ENCODE measurements at places on chromosomes 3 and 15.

DNA sequence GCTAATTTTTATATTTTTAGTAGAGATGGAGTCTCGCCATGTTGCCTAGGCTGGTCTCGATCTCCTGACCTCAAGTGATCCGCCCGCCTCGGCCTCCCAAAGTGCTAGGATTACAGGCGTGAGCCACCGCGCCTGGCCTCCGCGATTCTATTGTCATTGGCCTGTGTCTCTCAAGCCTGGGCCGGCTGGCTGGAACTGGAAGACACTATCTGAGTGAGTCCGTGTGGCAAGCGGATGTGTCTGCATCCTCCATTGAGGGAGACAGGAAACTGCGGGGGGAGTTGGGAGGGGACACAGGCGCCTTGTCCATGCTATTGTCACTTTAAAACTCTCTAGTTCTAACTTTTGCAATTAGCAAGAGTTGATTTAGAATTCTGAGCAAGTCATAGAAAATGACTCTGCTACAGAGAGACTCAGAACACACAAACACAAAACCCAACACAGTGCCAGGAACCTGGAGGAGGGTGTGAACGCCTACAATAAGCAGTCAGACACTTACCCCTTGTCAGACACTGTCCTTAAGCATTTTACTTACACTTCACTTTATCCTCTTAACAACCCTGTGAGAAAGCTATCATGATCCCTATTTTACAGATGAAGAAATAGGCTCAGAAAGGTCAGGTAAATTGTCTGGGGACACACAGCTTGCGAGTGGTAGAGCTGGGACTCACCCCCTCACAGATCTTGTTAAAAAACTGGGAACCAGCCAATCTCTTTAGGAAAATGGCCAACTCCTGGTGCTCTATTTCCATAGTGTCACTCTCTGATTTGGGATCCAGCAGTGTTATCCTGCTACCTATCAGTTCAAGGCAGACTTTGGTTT lies 38.7 kb downstream of the ANP32A start:
- no peak for DNase-seq

GRCh38 chr3:30513374-30514152 lies 92.8 kb upstream of the TGFBR2 start:
- no peak for DNase-seq

DNA sequence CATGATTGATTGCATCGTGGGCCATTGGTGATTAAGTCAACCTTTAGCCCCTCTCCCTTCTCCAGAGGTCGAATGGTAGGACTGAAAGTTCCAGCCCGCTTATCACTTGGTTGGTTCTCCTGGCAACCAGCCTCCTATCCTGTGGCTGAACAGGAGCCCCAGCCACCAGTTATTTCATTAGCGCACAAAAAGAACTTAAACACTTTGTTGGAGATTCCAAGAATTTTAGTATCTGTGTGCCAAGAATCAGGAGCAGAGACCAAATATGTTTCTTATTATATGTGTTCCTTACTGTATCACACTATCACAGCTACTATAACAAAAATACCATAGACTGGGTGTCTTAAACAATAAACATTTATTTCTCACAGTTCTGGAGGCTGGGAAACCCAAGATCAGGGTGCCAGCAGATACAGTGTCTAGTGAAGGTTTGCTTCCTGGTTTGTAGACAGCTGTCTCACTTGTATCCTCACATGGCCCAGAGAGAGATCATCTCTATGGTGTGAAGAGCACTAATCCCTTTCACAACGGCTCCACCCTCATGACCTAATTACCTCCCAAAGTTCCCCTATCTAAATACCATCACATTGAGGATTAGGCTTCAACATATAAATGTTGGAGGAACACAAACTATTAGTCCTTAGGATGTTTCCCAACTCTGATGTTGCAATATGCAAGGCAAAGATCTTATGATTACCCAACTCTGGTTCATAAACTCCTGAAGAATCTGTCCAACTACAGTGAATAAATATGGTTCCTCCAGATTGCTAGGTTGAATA lies 30.5 kb upstream of the APH1B start:
- no peak for DNase-seq

DNA sequence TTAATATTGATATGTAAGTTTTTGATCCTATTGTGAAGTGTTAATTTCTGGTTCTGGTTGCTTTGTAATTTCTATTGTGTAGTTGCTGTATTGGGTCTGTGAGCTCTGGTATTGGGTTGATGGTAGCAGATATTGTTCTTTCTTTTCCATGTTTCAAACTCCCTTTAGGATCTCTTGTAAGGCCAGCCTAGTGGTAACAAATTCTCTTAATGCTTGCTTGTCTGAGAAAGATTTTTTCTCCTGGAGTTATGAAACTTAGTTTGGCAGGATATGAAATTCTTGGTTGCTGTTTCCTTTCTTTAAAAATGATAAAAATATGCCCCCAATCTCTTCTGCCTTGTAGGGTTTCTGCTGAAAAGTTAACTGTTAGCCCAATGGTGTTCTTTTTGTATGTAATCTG lies 268.6 kb upstream of the PLSCR5 start:
- no peak for DNase-seq

DNA sequence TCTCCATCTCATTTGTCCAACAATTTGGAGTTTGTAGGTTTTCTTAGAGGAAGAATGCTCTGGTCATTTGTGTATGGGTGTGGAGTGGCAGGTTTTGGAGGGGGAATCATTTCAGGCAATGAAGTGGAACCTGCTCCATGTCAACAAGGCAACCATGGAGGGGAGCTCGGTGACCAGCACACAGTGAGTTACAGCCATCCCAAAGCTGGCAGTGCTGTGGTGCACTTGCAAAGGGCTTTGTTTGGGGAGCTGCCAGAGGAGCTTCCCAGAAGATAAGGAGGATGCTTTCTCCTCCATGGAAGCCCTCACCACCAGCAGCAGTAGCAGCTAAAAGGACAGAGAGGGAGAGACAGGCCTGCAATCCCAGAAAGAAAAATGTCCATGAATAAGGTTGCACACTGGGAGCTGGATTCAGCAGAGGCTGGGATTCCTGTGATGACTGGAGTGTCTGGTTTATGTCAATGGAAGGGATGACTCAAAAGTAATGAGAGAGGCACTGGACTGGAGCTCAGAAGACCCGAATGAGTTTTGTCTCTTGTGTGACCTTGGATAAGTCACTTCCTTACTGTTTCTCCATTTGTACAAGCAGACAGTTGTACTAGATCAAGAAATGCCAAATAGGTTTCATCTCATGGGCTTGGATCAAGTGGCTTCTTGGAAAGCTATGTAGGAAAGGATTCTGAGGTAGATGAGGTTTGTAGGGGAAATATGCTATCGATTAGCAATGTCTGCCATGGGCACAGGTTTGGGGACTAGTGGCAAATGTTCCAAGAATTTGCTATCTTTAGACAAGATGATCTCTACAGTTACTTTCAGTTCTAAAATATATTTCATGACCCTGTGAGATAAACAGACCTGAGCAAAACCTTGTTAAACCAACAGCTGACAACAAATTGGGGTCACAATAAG lies 27.2 kb upstream of the UBE2Q2 start:
- DNase-seq, result no peak

DNA sequence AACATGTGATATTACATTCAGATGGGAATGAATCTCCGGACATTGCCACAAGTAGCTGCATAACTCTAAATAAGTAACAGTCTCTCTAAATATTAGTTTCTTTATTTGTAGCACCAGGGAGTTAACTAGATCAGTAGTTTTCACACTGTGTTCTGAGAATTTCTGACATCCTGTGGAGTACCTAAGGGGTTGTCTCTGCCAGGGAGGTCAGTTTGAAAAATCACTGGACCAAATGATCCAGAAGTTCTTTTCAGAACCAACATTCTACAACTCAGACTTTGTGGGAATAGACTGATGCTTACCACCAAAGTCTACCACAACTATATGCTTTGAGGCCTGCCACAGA lies 9.0 kb upstream of the ILDR1 start:
- DNase-seq, result no peak

DNA sequence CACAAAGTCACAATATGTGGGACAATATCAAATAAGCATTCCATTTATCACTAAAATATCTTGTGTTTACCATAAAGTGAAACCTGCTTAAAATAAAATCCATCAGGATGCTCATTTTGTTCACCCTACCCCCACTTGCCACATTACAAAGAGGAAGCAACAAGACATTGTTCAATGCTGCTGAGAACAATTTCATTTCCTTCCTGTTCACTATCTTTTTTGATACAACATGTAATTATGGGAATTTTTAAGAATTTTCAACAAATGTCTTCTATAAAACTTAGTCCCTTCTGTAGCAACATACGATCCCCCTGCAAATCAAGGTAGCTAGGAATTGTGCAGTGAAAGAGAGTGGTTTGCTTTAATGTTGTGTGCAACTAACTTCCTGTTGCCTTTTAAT lies 34.9 kb upstream of the GPR160 start:
- no peak for DNase-seq

GRCh38 chr3:71010726-71011455 lies 572.6 kb downstream of the FOXP1 start:
- no peak for DNase-seq

DNA sequence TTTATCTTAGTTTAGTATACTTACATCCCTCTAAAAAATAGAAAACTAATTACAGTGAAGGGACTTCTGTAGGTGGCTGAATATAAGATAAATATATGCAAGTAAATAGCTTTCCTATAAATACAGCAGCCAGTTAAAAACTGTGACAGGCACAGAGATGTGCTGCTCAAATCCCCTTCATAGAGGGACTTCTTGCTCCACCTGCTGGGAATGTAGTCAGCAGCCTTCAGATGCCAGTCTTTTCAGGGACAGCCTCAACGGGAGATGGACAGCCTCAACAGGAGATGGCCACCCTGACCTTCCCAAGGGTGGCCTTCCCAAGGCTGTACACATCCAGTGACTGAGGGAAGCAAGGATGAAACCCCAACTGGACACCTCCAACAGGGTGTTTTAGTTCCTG lies 15.7 kb upstream of the PRR23E start:
- peak; percentile 59 for DNase-seq

- no peak for DNase-seq
These were observed 494.0 kb upstream of the NR2F2 start for GRCh38 chr15:95836536-95836935.

GRCh38 chr15:80159811-80160569 lies 7.2 kb downstream of the FAH start:
- no peak for DNase-seq

DNA sequence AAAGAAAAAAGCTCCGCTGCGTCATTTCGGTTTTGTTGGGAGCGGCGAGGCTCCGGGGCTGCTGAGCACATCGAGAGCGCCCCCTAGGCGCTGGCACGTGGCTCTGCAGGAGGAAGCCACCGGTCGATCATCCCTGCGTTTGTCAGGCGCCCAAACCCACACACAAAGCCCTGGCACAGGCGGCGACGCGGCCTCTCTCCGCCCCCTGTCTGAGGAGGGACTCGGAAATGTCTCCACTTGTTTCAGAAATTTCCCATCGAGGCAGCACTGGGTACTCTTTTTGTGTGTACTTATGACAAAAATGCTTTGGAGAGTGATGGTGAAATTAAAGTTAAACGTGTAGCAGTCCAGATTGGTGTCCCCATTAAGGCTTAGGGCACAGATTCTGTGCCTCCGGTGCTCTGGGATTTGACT lies 407.3 kb upstream of the ONECUT1 start:
- DNase-seq, result peak; percentile 40

- no peak for DNase-seq
These were observed 13.3 kb downstream of the TLE3 start for GRCh38 chr15:70084461-70084860.

DNA sequence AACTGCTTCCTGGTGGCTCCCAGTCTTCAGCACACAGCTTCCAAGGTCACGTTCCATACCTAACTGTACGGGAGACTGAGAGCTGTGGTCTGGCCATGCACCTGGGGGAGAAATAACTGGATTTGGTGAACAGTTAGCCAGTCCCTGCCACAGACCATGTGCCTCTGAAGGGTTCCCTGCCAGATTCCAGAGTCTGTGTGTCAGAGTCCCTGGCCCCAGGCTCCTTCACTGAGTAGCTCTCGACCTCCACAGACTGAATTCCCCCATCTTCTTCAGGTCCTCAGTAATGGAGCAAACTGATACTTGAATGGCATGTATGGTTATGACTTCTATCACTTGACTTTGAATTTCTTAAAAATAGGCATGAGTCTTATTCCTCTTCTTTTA lies 17.5 kb downstream of the MKRN2OS start:
- no peak for DNase-seq

GRCh38 chr3:377158-377561 lies 180.6 kb downstream of the CHL1 start:
- DNase-seq, result no peak

DNA sequence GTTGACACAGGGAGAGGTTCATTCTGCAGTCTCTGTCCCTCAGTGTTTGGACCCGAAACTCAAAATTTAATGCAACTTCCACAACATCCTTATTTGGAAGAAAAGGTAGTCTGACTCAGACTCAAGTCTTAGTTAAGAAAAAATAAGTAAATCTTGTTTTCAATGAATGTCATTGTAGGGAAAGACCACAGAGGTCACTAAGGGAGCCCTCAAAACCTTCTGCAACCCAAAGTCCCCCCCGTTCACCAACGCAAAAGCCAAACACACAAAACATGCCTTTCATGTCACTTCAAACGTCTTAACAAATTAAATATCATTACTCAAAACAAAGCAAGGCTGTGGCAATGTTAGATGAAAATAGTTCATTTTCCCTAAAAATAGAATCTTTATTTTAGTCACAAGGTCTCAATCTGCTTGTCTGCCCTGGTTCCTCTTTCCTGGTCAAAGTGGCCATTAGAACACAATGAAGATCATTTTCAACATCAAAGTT lies 20.9 kb upstream of the SSUH2 start:
- no peak for DNase-seq

- DNase-seq, result no peak
These were observed 70.1 kb downstream of the LMLN start for GRCh38 chr3:198030125-198030524.

- no peak for DNase-seq
These were observed 277.5 kb upstream of the P2RY1 start for GRCh38 chr3:152557302-152557999.

GRCh38 chr3:103653996-103654395 lies 1219.2 kb downstream of the ZPLD1 start:
- DNase-seq, result no peak

GRCh38 chr3:182258538-182259177 lies 534.6 kb upstream of the ATP11B start:
- peak; percentile 51 for DNase-seq

- no peak for DNase-seq
These were observed 9.8 kb upstream of the SNRPN start for GRCh38 chr15:24944954-24945353.

DNA sequence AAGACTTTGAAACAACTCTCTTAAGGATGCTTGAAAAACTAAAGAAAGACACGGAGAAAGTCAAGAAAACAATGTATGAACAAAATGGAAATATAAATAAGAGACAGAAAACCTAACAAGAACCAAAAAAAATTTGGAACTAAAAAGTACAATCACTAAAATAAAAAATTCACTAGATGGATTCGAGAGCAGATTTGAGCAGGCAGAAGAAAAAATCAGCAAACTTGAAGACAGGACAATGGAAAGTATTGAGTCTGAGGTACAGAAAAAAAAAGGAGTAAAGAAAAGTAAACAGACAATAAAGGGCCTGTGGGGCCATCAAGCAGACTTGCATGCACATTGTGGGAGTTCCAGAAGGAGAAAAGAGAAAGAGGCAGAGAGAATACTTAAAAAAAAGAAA lies 13.4 kb upstream of the CDAN1 start:
- DNase-seq, result no peak
